ENCODE measurements at places on chromosomes 2 and 18. TPM values are rescaled to one million over a fixed set of nuclear protein-coding genes. Genes with fewer than 3 reads are reported as not detected.

The DSC2 gene
- total RNA-seq: under 0.01 TPM

DNA sequence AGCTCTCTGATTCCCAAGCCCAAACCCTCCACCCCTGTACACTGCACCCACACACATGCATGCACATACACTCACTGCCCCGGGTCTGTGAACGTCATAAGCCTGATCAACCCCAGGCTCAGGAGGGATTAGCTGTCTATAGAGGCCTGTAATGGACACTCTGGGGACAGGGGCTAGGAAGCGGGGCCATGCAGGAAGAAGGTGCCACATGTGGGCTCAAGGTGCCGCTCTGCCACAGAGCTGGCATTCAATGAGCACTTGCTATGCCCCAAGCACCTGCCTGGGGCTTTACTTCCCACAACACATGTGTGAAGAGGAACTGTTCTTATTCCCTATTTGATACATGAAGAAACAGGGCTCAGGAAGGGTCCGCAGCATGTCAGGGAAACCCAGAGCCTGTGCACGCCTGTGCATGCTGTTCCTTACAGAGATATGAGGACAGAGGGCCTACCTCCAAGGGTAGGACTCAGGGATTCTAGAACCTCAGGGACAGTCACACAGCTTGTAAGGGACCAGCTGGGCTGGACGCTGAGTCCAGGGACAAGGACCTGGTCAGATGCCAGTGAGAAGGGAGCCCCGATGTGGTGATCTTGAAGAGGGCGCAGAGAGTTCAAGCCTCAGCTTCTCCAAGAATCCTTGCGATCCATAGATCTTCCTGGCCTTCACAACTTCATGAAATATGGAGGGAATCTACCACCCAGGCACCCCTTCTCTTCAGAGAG lies 5.0 kb downstream of the BIN1 start:
- no peak for DNase-seq

DNA sequence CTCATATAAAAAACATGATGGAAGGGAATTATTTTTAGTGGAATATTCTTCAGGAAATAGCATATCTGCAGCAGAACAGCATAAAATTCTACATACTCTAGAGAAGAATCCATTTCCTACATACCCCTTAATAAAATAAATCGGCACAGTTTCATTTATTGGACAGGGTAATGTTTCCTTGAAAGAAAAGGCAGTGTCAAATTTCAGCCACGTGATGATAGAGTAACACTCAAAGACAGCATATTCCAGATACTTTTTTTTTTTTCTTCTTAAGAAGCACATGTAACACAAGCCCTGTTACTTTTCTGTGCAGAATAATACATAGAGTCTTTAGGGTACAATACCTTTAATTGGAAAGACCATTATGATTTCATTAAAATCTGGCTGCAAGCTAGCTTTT lies 204.4 kb downstream of the SRBD1 start:
- DNase-seq: no peak

The BIN1 gene
- total RNA-seq: 60.6 TPM

DNA sequence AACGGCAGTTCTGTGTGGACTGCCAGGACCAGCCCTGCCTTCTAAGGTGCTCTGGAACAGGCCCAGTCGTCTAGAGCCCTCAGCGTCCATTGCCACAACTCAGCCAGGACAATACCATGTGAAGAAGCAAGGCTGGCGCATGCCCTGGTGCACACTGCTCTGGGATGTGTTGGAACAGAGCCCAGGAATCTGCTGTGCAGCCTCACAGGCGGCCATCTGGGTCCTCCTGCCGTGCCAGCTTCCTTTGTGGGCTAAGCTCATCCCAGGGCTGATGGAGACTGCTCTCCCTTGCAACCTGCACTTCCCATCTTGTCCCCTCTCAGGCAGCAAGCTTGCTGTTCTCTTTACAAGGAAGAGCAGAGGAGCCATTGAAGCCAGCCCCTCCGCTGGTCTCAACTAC lies 246.4 kb upstream of the PXDN start:
- DNase-seq: peak; percentile 30

GRCh38 chr2:37573451-37574388 lies 97.7 kb downstream of the CDC42EP3 start:
- DNase-seq: no peak
